Thoracic aorta (tissue), 2 donors: ENCODE measurements at places on chromosomes 16 and 17. TPM values are rescaled to one million over a fixed set of nuclear protein-coding genes. Genes with fewer than 3 reads are reported as not detected.
A peak's percentile ranks its signal among the peaks of the same experiment; 100 is the strongest.

Gene FAM20A
- 24.8 TPM for total RNA-seq

Gene PYY
- not detected for total RNA-seq

Gene HS3ST3A1
- 5.4 TPM for total RNA-seq

Gene OR1A2
- total RNA-seq: not detected

Gene CCL4
- 16.5 TPM for total RNA-seq

Gene PABPN1L
- not detected for total RNA-seq

DNA sequence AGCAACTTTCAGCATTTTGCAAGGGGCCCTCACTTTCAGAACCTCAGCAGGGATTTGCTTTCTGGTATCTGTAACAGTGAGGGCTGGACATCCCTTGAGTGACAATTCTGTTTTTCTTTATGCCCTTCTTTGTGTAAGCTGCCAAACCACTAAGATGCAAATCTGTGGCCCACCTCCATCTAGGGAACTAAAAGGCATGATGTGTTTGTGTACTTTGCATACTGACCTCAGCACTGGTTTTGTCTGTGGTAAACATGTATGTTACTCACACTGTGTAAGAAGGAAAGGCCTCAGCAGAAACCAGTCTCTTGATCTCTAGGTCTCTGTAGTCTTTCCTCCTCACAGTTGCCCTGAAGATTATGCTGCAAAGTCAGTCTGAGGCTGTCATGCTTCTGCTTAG lies 396.6 kb upstream of the DYNLRB2 start:
- H3K27ac ChIP-seq: no peak overlapping the region
- H3K36me3 ChIP-seq: no peaks in the 10 kb centered on the region
- H3K27me3 ChIP-seq: no peaks in the 10 kb centered on the region
- no peaks in the 10 kb centered on the region for H3K4me1 ChIP-seq
- DNase-seq: no peak

GRCh38 chr17:38658741-38659345 lies 15.9 kb downstream of the EPOP start:
- H3K36me3 ChIP-seq: no peaks in the 10 kb centered on the region
- no peak for DNase-seq
- H3K27ac ChIP-seq: no peak overlapping the region
- H3K4me1 ChIP-seq: no peaks in the 10 kb centered on the region

DNA sequence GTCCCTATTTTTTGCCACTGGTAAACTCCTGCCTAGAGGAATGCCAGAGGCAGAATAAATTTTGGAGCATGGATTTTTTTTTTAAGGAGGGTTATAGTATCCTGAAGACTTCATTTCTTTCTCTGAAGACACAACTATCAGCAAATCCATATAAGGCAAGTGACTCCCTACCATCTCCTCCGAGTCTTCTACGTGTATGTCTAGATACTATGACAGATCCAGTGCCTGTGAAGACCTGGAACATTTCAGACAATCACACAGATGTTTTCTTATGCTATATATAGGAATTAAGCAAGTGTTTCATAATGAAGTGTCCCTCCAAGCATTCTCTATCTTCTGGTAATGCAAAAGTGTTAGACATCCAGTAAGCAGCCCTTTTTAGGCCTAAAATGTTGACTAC lies 255.5 kb upstream of the TBX2 start:
- H3K27me3 ChIP-seq: no peaks in the 10 kb centered on the region
- no peak for DNase-seq
- no peak overlapping the region for H3K4me3 ChIP-seq
- H3K36me3 ChIP-seq: no peaks in the 10 kb centered on the region
- peaks cover 4% of the 10 kb centered on the region for H3K4me1 ChIP-seq

GRCh38 chr16:19299565-19299964 lies 14.0 kb downstream of the CLEC19A start:
- no peak for DNase-seq
- no peak overlapping the region for H3K27ac ChIP-seq
- no peak overlapping the region for H3K4me3 ChIP-seq
- H3K36me3 ChIP-seq: no peaks in the 10 kb centered on the region
- H3K27me3 ChIP-seq: no peaks in the 10 kb centered on the region
- H3K4me1 ChIP-seq: no peaks in the 10 kb centered on the region

DNA sequence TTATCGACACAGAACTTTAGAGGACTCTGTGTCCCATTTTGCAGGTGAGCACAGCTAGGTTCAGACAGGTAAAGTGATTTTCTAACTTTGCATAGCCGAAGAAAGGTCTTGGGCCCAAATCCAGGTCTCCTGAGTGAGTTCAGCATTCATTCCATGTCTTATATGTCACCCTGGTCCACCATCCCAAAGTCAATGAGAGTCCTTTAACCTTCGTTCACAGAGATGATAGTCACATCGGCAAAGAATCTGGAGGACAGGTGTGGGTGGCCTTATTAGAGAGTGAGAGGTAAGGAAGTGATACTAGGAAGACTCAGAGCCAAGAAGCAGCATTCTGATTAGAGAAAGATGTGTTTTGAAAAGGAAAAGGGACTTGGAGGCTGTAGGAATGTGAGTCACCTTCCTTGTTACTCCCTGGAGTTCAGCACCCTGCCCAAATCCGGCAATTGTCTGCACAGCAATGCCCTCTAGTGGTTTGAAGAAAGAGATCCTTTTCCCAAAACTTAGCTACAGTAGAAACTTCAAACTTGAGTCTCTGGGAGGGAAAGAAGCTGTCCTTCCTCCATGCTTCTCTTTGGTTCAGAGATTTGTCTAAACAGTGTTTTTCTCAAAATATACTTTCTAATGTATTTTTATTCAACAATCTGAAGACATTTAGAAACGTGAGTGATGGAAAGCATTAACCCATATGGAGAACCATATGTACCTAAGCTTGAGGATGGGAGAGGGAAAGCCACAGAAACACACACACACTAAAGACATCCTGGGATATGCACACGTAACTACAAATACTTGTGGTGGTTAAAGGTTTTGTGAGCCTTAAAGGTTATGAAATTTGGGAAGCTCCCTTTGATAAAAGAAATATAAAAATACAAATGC lies 96.4 kb upstream of the SHISA6 start:
- no peaks in the 10 kb centered on the region for H3K36me3 ChIP-seq
- DNase-seq: no peak
- H3K4me1 ChIP-seq: no peaks in the 10 kb centered on the region
- H3K4me3 ChIP-seq: no peak overlapping the region
- no peaks in the 10 kb centered on the region for H3K27me3 ChIP-seq

DNA sequence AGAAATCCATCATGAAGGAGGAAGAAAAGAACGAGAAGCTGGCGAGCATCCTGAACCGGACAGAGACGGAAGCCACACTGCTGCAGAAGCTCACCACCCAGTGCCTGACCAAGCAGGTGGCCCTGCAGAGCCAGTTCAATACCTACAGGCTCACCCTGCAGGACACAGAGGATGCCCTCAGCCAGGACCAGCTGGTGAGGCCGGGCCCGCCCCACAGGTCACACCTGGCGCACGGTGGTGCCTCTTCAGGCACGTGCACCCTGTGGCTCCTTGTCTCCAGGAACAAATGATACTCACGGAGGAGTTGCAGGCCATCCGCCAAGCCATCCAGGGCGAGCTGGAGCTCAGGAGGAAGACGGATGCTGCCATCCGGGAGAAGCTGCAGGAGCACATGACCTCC lies 19.8 kb upstream of the GAA start:
- H3K4me3 ChIP-seq: no peak overlapping the region
- no peak overlapping the region for H3K27ac ChIP-seq
- H3K27me3 ChIP-seq: no peaks in the 10 kb centered on the region
- H3K4me1 ChIP-seq: peaks cover 7% of the 10 kb centered on the region

DNA sequence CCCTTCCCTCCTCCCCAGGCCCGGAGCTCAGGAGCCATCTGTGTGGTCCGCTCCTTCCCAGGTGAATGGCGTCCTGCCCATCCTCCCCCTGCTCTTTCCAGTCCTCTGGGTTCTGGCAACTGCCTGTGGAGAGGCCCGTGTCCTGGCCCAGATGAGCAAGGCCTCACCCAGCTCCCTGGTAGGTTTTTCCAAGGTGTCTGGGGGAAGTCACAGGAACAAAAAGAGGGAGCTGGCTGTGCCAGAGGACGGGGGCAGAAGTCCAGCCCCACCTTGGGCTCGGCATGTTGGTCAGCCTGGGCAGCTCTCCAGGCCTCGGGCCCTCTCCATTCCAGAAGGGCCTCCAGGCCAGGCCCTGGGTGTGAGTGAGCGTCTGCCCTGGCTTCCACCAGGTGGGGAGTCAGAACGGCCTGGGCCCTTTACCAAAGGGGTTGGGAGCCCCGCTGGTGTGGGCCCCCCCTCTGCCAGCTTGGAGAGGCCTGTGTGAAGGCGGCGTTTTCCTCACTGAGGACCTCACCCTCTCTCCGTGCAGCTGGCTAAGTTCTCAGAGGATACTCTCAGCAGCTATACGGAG lies 25.1 kb downstream of the CASKIN2 start:
- H3K4me3 ChIP-seq: no peak overlapping the region
- DNase-seq: no peak
- peaks cover 39% of the 10 kb centered on the region for H3K36me3 ChIP-seq
- peak overlapping the region; percentile 32 for H3K27ac ChIP-seq

DNA sequence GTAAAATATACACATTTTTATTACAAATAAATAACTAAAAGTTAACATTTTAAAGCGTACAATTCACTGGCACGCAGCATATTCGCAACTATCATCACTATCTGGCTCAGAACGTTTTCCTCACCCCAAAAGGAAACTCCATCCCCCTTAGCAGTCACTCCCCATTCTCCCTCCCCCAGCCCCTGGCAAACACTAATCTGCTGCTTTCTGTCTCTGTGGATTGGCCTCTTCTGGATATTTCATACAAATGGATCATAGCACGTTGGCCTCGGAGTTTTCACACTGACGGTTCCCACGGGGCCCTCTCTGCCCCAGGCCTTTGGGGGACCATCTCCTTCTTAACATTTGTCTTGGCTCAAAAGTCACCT lies 64.6 kb downstream of the RTN4RL1 start:
- peaks cover 5% of the 10 kb centered on the region for H3K4me1 ChIP-seq
- no peak for DNase-seq
- no peaks in the 10 kb centered on the region for H3K36me3 ChIP-seq

DNA sequence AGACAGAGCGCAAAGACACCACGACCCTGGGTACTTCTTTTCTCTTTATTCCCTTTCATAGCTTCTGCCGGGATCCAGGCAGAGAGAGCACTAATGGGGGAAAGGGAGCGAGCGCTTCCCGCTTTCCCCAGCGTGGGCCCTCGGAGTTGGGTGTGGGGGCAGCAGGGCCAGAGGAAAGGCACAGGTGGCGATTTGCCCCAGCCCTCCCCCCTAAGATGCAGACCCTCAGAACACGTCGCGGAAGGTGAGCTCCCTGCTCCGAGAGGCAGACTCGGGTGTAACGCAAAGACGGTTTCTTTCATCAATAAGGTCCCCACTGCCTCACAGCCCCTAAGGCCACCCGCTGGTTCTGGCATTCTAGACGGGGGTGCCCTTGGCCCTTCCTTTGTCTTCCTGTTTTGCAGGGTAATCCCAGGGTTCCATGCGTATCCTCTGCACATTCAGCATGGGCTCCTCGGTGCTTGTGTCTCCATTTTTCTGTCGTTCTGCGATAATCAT lies 570 bp upstream of the NME3 start:
- no peaks in the 10 kb centered on the region for H3K27me3 ChIP-seq
- DNase-seq: no peak
- H3K27ac ChIP-seq: peak overlapping the region; percentile 84
- peaks cover 28% of the 10 kb centered on the region for H3K36me3 ChIP-seq

DNA sequence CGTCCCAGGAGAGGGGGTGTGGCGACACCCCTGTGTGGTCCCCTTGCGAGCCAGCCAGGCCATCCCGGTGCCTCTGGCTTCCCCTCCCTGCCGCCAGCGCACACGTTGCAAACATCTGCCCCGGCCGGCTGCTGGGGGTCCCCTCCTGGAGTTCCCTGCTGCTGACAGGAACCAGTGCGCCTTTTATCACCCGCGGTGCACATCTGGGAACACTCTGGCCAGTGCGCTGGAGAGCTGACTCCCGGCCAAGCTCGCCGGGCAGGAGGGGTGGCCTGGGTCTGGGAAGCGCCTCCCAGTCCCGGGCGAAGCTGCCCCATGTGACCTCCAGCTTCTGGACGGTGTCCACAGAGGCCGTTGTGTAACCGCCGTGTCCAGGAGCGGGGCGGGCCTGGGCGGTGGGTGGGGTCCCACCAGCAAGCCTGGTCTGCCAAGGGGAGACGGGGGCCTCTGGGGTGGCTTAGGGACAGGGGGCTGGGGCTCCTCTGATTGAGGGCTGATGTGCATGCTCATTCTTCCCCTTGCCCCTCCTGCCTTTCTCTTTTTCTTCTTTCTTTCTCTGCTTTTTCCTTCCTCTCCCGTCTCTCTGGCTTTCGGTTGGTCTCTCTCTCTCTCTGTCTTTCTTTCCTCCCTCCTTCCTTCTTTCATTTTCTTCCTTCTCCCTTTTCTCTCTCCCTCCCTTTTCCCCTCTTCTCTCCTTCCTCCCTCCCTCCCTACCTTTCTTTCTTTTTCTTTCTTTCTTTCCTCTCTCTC lies 25.2 kb upstream of the CIBAR2 start:
- H3K36me3 ChIP-seq: no peaks in the 10 kb centered on the region
- H3K4me3 ChIP-seq: peak overlapping the region; percentile 72
- H3K4me1 ChIP-seq: peaks cover 12% of the 10 kb centered on the region
- peak overlapping the region; percentile 66 for H3K27ac ChIP-seq

DNA sequence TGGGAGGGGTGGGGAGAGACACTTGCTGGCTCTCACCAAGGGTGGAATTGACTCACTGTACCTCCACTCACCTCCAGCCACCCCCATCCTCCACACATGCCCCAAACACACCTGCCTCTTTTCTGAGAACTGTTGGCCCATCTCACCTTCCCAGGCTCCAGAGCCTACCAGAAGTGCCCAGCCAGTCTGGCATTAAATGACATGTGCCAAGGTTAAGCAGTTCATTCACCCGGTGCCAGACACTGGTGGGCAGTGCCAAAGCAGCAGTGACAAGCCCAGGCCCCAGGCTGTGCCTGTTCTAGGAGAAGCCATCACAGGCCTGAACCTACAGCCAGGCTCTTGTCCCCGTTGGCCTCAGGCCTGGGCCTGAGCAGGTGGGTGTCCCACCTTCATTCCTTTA lies 11.2 kb downstream of the MVP start:
- H3K4me3 ChIP-seq: no peak overlapping the region
- H3K4me1 ChIP-seq: peaks cover 4% of the 10 kb centered on the region
- no peak for DNase-seq
- no peak overlapping the region for H3K27ac ChIP-seq
- H3K36me3 ChIP-seq: peaks cover 44% of the 10 kb centered on the region

DNA sequence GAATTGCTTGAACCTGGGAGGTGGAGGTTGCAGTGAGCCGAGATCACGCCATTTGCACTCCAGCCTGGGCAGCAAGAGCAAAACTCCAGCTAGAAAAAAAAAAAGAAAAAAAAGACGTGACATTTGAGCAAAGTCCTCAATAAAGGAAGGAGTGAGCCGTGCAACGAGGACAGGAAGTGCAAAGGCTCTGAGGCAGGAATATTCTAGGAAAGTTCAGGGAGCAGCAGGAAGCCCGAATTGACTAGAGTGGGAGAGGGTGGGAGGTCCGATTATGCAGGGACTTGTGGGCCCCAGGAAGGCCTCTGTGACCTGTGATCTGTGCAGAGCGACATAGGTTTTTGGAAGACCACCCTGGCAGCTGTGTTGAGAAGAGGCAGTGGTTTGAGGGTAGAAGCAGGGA lies 8.6 kb upstream of the LASP1NB start:
- H3K4me3 ChIP-seq: no peak overlapping the region
- H3K36me3 ChIP-seq: peaks cover 47% of the 10 kb centered on the region
- no peaks in the 10 kb centered on the region for H3K27me3 ChIP-seq
- DNase-seq: no peak
